Mesendoderm (in vitro differentiated cells): ENCODE measurements at places on chromosomes 7 and 10.

DNA sequence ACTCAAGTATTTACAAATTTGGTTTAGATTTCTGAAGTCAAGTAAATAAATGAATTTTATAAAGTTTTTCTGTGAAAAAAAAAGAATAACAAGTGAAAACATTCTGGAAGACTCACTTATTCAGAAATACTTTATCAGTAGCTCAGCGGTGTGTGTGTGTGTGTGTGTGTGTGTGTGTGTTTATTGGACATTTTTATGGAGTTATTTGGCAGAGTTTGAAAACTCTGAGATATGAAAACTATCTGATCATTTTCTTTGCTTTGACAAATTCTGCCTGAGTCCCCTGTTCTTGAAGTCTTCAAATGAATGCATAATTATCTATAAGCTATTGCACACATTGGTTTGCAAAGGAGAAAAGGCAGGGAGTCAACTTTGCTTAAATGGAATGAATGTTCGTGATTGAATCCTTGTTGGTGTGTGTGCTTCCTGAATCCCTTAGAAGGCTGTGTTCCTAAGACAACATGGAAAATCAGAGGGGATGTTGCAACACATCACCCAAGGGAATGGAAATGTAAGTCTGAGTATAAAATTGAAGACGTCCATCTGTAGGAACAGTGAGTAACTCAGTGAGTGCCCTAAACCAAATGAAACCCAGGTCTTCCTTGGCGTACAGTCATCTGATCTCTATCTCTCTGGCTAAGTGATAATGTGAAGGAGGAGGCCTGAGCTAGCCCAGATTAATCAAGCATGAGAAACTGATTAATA, 160.9 kb downstream of the REEP3 start:
- H3K4me1 ChIP-seq: no peaks in the 10 kb centered on the region
- no peaks in the 10 kb centered on the region for H3K36me3 ChIP-seq
- H3K27me3 ChIP-seq: no peaks in the 10 kb centered on the region
- H3K4me3 ChIP-seq: no peak overlapping the region
- DNase-seq: no peak

- no peak overlapping the region for H3K4me3 ChIP-seq
- DNase-seq: no peak
- no peaks in the 10 kb centered on the region for H3K4me1 ChIP-seq
Measured at GRCh38 chr10:128465697-128466096, 339.5 kb upstream of the MKI67 start.

- DNase-seq: no peak
- no peaks in the 10 kb centered on the region for H3K27me3 ChIP-seq
- no peaks in the 10 kb centered on the region for H3K36me3 ChIP-seq
- H3K27ac ChIP-seq: no peak overlapping the region
- H3K4me3 ChIP-seq: no peak overlapping the region
Measured at GRCh38 chr10:12801214-12802087, 200.1 kb downstream of the CCDC3 start.

GRCh38 chr10:97724341-97724941, 10.9 kb downstream of the MARVELD1 start:
- DNase-seq: no peak
- H3K36me3 ChIP-seq: no peaks in the 10 kb centered on the region
- peaks cover 1% of the 10 kb centered on the region for H3K4me1 ChIP-seq
- no peak overlapping the region for H3K27ac ChIP-seq
- no peak overlapping the region for H3K4me3 ChIP-seq

- DNase-seq: no peak
- no peaks in the 10 kb centered on the region for H3K4me1 ChIP-seq
- no peaks in the 10 kb centered on the region for H3K36me3 ChIP-seq
- H3K4me3 ChIP-seq: no peak overlapping the region
Measured at GRCh38 chr10:89873055-89873454, 171.7 kb downstream of the KIF20B start.

GRCh38 chr7:42315103-42315502, 78.1 kb upstream of the GLI3 start:
- DNase-seq: no peak
- H3K36me3 ChIP-seq: no peaks in the 10 kb centered on the region
- H3K27me3 ChIP-seq: no peaks in the 10 kb centered on the region
- no peaks in the 10 kb centered on the region for H3K4me1 ChIP-seq
- H3K4me3 ChIP-seq: no peak overlapping the region

DNA sequence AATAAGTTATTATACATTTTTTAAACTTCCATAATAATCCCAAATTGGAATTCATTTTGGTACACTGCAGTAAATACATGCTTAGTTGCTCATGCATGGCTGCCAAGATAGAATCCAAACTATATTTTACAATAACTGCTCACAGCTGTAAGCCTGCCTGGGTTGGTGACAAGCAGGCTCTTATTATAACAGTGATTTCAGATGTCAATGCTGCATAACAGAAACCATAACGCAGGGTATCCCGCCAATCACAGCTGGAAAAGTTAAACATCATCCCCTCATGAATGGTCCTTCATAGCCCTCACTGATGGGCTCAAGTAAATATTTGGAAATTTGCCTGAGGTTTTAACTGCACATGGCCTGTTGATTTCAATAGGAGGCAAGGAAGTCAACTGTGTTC, 149.8 kb downstream of the AMPH start:
- DNase-seq: no peak
- no peak overlapping the region for H3K4me3 ChIP-seq
- H3K36me3 ChIP-seq: no peaks in the 10 kb centered on the region
- H3K4me1 ChIP-seq: no peaks in the 10 kb centered on the region

DNA sequence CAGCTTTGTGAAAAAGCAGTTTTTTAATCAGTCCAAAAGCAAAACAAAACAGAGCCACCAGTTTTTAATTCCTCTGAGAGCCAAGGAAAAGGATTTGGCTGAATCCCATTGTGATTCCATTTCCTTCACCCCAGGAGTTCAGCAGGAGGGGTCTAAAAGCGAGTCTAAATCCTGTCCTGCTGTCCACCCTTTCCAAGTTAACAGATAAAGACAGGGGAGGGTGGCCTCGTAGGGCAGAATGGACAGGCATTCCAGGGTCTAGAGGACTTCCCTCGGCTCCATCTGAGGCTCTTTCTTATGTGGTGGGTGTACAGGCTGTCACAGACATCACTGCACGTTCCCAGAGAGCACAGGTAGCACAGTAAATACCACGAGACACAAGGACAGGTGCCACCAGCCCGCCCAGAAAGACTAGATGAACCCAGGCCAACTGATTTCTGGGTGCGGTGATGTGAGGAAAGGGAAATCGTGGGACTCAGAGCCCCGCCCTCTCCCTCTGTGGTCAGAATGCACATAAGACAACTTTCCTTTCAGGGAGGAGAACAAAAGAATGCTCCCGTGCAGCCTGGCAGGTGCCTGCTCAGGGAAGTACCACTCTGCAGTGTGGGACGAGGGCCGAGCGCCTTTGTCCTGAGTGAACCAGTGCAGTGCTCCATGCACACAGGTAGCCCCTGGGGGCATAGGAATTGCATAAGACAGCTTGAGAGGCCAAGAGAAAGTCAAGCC, 119.7 kb downstream of the ABLIM1 start:
- H3K36me3 ChIP-seq: no peaks in the 10 kb centered on the region
- H3K4me1 ChIP-seq: peaks cover 2% of the 10 kb centered on the region
- no peak overlapping the region for H3K27ac ChIP-seq

- H3K4me3 ChIP-seq: no peak overlapping the region
- H3K27me3 ChIP-seq: no peaks in the 10 kb centered on the region
- no peaks in the 10 kb centered on the region for H3K36me3 ChIP-seq
- no peak overlapping the region for H3K27ac ChIP-seq
- H3K4me1 ChIP-seq: no peaks in the 10 kb centered on the region
Measured at GRCh38 chr10:20254078-20254477, 437.8 kb downstream of the PLXDC2 start.

- DNase-seq: no peak
- no peaks in the 10 kb centered on the region for H3K27me3 ChIP-seq
- H3K4me3 ChIP-seq: no peak overlapping the region
- no peaks in the 10 kb centered on the region for H3K4me1 ChIP-seq
- H3K27ac ChIP-seq: no peak overlapping the region
Measured at GRCh38 chr7:131935180-131935579, 378.8 kb upstream of the PODXL start.

DNA sequence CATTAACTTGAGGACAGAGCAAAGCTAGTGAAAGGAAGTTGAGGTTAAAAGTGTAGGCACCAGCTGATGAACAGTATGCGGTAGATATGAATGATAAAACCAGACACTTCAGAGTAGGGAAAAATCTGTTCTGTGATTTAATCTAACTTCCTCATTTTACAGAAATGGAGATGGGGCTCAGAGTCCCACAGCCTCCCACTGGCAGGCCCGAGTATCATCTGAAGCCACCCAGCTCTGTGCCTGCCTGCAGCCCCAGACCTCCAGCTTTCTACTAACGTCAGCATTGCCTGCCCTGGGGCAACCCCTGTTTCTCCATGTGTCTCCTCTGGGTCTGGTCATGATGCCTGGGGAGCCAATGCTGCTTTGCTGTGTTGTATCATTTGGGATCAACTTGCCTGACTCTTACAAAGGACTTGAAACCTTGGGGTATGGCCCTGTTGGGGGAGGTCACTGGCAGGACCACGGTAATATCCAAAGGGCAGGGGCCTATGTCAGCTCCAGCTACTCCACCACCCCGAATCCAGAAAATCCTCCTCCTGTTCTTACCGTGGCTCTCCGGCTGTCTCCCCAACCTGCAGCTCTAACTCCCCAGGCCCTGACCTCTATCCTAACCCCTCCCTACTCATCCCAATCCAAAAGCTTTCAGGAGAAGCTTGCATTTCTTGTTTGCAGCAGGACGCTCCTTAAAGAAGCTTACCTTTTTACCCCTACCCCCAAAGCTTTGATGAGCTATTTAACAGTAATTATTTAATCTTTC, 56.2 kb upstream of the NPY start:
- H3K27ac ChIP-seq: no peak overlapping the region
- peaks cover 2% of the 10 kb centered on the region for H3K4me1 ChIP-seq
- DNase-seq: peak; percentile 11
- no peaks in the 10 kb centered on the region for H3K36me3 ChIP-seq
- no peak overlapping the region for H3K4me3 ChIP-seq

DNA sequence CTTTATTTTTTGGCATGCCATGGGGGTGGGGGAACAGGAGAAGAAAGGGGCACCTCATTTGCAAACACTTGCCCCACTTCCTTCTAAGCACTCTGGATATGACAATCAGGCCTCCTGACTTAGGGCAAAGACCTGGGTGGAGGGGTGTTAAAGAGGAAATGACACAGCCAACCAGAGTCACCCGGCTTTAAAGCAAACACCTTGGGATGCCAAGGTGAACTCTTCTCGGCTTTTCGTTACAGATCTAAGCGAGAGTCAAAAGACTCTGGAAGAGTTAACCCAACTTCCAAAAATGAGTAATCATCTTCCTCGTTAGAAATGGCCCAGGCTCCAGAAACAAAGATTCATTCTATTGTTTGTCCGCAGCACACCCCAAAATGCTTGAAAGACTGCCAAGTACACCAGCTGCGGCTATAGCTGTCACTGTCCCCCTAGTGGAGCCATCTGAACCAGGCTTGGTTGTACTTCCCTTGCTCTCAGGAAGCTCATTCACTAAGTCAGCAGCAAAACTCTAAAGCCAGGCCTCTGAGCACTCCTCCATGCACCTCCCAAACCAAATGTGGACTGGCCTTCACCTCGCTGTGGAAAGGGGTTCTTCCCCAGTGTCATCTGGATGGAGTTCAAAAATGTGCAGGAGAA, 24.8 kb downstream of the FAM53B start:
- H3K4me3 ChIP-seq: no peak overlapping the region
- no peak overlapping the region for H3K27ac ChIP-seq
- no peaks in the 10 kb centered on the region for H3K27me3 ChIP-seq
- DNase-seq: peak; percentile 63

- H3K27me3 ChIP-seq: no peaks in the 10 kb centered on the region
- H3K27ac ChIP-seq: no peak overlapping the region
- DNase-seq: no peak
- H3K4me3 ChIP-seq: no peak overlapping the region
- no peaks in the 10 kb centered on the region for H3K4me1 ChIP-seq
- no peaks in the 10 kb centered on the region for H3K36me3 ChIP-seq
Measured at GRCh38 chr7:26372704-26373103, 81.0 kb downstream of the SNX10 start.

- H3K36me3 ChIP-seq: no peaks in the 10 kb centered on the region
- H3K27me3 ChIP-seq: no peaks in the 10 kb centered on the region
- H3K4me3 ChIP-seq: no peak overlapping the region
- H3K4me1 ChIP-seq: no peaks in the 10 kb centered on the region
- no peak overlapping the region for H3K27ac ChIP-seq
Measured at GRCh38 chr7:50145801-50146338, 52.8 kb upstream of the ZPBP start.

DNA sequence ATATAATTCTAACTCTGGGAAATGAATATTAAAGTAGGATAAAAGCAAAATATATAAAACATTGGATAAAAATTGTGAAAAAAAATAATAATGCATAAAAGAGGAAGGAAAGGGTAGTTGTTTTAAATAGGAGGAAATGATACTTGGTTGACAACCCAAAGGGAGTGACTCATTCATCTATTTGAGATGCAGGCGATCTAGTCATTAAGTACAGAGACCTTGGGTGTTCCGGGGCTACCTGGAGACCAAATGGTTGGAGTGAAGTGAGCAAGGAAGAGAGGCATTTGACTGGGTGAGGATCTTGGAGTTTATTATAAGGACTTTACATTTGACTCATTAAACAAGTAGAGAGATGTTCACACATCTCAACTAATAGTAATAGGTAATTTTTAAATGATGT, 111.0 kb downstream of the LRRTM3 start:
- H3K27ac ChIP-seq: no peak overlapping the region

DNA sequence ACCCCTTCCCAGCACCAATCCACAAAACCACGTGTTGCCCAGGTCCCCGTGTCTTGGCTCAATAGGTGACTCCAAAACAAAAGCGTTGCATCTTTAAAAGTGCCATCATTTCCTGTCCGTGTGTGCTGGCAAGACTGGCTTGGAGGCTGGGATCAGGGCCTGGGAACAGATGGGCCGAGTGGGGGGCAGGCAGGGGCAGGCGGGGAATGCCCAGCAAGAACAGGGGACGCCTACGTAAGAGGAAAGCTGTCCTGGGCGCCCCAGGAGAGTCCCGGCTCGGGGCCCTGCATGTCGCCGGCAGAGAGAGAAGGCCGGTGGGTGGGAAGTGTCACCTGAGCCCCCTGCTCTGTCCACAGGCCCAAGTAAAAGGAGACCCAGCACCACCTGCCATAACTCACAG, 86.5 kb downstream of the PAXIP1 start:
- DNase-seq: no peak
- H3K27ac ChIP-seq: no peak overlapping the region
- no peaks in the 10 kb centered on the region for H3K36me3 ChIP-seq
- H3K4me3 ChIP-seq: no peak overlapping the region
- H3K27me3 ChIP-seq: no peaks in the 10 kb centered on the region
- peaks cover 6% of the 10 kb centered on the region for H3K4me1 ChIP-seq

GRCh38 chr7:21169667-21170580, 258.0 kb upstream of the SP4 start:
- H3K36me3 ChIP-seq: no peaks in the 10 kb centered on the region
- no peak overlapping the region for H3K4me3 ChIP-seq
- peak; percentile 91 for DNase-seq
- no peaks in the 10 kb centered on the region for H3K27me3 ChIP-seq
- peak overlapping the region; percentile 66 for H3K27ac ChIP-seq

GRCh38 chr10:101215397-101216206, 13.7 kb downstream of the LBX1 start:
- no peaks in the 10 kb centered on the region for H3K4me1 ChIP-seq
- H3K27ac ChIP-seq: no peak overlapping the region
- H3K27me3 ChIP-seq: peaks cover 53% of the 10 kb centered on the region
- DNase-seq: no peak
- H3K36me3 ChIP-seq: no peaks in the 10 kb centered on the region

- no peak overlapping the region for H3K4me3 ChIP-seq
- H3K4me1 ChIP-seq: no peaks in the 10 kb centered on the region
- peak; percentile 13 for DNase-seq
- no peaks in the 10 kb centered on the region for H3K27me3 ChIP-seq
Measured at GRCh38 chr10:1657479-1657878, 79.8 kb downstream of the ADARB2 start.

- H3K4me1 ChIP-seq: no peaks in the 10 kb centered on the region
- DNase-seq: no peak
- H3K36me3 ChIP-seq: no peaks in the 10 kb centered on the region
- no peak overlapping the region for H3K27ac ChIP-seq
- no peak overlapping the region for H3K4me3 ChIP-seq
- H3K27me3 ChIP-seq: no peaks in the 10 kb centered on the region
Measured at GRCh38 chr7:46450425-46450824, 529.4 kb upstream of the IGFBP3 start.
